NCI-H1436 treated with DMSO at 0.1 percent for 48 hours (cell line): ENCODE measurements at places on chromosomes 1 and 21.

DNA sequence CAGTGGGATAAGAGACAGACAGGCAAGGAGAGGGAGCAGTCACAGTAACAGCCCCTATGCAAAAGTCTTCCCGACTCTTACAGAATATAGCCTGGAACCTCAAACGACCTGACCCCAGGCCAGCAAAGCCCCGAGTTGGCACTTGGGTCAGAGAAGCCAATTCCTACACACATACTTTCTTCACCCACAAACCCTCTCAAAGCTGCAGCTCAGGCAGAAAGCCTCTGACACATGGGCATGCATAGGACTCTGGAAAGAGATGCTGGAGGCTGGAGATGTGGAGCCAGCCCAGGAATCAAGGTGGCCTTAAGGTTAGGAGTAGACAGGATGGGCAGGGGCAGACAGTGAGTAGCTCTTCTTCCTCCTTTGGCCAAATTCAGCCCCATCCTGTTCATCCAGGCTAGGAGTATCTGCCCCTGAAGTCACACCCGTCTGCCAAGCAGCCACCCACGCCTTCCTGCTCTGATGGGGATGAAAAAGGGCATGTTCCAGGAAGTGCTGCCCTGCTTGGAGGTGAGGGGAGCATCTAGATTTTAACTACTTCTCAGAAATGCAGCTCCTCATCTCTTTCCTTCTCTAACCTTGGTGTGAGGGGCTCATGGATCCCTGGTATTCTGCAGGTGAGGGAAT lies 7.8 kb downstream of the SLC41A1 start:
- DNase-seq = no peak

DNA sequence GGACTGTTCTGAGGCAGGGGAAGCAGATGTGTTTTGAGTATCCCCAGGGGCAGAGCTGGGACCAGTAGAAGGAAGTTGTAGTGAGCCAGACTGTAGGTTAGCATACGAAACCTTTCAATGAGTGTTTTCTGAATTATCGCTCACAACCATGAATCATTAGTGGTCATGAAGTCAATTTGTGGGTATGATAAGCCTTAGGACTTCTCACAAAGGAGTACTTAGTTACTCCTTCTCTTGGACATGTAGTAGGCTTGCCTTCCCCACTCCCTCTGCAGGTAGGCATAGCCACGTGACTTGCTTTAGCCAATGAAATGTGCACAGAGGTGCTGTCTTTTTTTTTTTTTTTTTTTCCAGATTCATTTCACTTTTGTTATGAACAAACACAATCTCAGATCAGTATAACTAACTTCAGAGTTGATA lies 23.9 kb upstream of the FAAH start:
- no peak for DNase-seq

DNA sequence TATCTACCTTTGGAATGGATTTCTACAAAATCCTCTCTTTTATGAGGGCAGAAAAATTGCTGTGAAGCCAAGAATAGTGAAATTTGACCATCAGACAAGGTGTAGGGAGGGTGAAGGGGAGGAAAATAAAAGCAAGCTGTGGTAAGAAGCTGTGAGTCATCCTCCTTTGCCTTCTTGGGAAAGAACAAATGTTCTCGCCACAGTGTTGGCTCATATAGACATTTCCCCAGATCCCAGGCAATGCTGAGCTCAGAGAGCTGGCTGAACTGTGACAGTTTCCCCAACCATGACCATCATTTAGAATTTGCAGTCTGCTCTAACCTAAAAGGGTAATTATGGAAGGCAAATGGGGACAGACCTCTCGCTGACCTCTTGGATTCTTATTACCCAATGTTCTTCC lies 235.4 kb downstream of the PBX1 start:
- no peak for DNase-seq

- DNase-seq = no peak
Measured at GRCh38 chr1:208174731-208175507, 69.3 kb downstream of the PLXNA2 start.

GRCh38 chr1:167717351-167717750 lies 4.4 kb upstream of the MPZL1 start:
- DNase-seq = no peak

DNA sequence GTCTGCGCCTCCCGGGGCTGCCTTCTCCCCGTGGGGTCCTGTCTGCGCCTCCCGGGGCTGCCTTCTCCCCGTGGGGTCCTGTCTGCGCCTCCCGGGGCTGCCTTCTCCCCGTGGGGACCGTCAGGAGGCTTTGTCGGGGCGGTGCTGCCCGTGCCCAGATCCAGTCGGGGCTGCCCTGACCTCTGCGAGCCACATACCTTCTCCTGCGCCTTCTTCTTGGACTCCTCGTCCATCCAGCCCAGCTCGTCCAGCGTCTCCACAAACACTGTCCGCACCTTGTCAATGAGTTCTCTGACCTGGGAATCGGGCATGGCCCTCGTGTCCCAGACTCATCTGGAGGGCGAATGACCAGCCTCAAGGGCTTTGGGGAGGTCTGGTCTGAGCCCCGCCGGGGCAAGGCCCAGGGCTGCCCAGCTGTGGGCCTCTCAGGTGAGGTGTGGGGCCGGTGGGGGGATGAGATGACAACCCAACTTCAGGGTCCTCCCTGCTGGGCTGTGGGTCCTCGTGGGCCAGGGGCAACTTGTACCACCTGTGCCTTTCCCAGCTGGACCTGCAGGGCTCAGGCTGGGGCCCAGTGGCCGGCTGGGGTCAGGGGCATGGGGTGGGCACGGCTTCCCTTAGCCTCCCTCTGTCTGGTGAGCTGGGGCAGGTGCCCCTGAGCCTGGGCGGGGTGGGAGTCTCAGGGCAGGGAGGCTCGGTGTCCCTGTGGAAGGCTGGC lies 9.4 kb downstream of the PRXL2B start:
- DNase-seq = no peak

DNA sequence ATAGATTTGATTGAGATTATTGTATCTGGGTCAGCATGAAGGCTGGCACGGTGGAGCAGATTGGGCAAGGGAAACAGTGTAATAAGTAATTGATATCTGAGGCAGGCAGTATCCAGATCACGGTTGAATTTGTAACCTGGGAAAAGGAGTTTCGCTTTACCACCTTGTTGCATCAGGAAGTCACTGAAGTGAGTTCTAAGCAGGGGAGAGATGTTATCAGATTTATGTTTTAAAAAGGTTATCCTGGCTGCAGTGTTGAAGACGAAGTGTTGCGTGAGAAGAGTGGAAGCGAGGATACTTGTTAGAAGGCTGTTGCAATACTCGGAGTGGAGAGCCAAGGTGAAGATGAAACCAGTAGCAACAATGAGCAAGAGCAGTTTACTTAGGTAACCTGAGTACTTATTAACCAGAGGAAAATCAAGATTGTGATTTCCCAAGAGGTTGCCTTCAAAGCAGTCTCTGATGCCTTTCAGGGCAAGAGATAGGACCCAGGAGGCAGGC lies 77.8 kb downstream of the LHX9 start:
- DNase-seq = no peak

DNA sequence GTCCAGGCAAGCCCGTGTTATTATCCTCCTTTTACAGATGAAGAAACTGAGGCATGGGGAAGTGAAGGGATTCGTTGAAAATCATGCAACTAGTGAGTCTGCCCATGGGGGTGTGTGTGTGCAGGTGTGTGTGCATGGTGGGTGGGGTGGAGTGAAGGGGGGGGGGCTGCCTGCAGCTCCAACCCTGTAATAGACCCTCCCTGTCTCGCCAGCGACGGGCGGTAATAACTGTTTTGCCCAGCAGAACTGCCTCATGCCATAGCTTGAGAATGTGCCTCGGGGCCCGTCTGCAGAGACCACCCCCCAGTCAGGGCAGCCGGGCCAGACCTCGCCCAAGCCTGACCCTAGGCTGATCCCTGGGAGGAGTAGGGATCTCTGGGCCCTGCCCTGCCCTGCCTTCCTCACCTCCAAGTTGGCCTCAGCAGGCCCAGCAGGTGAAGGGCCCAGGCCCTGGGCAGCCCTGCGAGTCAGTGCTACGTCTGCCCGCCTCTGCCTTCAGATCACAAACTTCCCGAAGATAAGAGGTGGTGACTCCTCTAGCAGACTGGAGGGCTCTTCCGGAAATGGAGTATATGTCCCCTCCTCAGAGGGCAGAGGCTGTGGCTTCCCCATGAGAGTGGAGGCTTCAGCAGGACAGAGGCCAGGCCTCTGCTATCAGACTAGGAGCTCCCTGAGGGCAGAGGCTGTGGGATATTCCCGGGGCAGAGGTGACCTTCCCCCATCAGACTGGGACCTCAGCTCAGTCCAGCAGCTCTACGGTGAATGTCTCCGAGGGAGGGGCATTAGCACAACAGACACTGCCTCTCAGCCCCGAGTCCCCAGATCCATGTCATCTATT lies 15.7 kb upstream of the EPHA2 start:
- no peak for DNase-seq

- no peak for DNase-seq
Measured at GRCh38 chr1:59593798-59594790, 220.7 kb upstream of the HOOK1 start.

DNA sequence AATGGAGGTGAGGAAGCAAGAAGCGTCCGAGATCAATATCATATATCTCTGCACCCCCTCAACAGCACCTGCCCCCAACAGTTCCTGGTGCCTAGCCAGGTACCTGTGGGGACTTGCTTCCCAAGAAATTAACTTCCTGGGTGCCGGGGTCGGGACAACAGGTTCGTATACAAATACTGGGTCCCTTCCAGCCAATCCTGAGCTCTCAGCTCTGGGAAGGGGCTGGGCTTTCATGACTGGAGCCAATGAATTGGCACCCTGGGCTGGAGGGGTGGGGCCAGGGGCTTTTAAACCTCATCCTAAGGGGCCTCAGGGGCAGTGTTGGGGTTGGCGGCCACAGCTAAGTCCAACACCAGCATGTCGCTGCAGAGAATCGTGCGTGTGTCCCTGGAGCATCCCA lies at the start of gene PADI3:
PADI3 (plus strand) TSS at position 318 of the 400 bp plus-strand sequence; CDS start at position 358, 40 bp downstream.
- no peak for DNase-seq

GRCh38 chr1:39170731-39171667 lies 33.5 kb upstream of the MACF1 start:
- DNase-seq = no peak

DNA sequence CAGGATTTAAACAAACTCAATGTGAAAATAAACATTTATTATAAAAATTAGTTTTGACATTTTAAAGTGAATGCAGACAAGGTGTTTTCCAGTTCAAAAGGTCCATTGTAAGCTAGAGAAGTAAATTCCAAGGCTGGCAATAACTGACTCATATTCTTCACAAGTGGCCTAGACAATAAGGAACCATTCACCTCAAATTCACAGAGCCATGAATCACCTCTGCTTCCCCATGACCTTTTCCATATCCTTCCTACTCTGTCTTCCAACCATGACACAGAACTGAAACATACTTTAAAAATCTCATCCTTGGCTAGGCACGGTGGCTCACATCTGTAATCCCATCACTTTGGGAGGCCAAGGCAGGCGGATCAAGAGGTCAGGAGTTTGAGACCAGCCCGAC lies 24.8 kb downstream of the F11R start:
- no peak for DNase-seq

DNA sequence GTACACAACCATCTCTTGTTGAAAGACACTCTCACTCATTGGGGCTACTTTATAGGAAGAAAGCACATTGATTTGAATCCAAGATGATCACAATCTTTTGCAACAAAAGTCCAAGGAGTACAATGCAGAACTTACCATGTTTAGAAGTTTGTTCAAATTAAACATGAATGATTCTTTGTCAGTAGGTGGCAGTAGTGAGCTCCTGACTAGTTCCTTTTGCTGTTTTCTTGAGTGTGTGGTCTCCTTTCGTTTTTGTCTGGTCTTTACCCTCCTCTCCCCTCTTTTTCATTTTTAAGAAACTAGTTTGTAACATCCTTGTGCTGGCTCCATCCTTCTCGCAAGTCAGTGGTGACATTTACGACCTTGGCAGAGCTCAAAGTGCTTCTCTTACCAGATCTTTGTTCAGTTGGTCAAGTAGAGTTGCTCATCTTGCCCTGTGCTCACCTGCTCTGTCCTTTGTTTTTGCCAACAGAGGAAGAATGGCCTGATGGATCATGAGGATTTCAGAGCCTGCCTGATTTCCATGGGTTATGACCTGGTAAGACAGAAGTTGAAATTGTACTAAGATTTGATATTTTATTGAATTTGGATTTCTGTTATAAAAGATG lies 35.7 kb upstream of the MTR start:
- DNase-seq = no peak

DNA sequence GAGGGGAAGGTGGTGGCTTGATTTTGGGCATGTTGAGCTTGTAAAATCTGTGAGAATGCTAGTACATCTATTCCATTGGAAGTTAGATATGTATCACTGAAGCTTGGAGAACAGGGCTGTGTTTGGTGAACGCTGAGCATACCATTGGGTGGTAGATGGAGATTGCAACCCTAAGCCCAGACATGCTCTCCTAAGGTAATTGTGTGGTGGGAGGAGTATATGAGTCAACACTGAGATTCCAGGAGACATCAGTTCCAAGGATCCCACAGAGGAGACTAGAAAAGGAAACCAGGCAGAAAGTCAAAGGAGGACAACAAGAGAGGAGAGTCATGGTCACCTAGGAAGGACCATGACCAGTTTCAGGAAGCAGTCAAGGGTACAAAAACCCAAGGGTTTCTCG lies 60.4 kb downstream of the KIF21B start:
- no peak for DNase-seq

- DNase-seq = no peak
Measured at GRCh38 chr1:30664103-30664755, 59.2 kb downstream of the MATN1 start.

DNA sequence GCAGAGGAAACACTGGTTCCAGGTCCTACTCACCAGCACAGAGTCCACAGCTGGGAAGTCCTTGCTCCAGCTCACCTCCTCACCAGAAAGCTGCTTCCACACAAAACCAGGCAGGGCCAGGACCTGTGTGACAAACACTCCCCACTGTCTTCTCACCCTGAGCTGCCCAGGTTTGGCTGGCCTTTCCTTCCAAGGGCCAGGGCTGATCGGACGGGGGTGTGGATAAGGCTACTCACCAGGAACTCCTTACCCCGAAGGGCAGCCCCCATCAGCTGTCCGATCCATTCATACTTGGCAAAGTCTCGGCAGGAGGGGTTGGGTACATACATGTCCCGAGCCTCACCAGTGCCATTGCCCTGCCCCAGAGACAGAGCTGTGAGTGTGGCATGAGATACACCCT lies 5.4 kb downstream of the HECTD3 start:
- no peak for DNase-seq

GRCh38 chr1:121458291-121459048 lies 273.7 kb downstream of the SRGAP2C start:
- no peak for DNase-seq

GRCh38 chr1:192010406-192010805 lies 147.9 kb upstream of the RGS18 start:
- DNase-seq = no peak

DNA sequence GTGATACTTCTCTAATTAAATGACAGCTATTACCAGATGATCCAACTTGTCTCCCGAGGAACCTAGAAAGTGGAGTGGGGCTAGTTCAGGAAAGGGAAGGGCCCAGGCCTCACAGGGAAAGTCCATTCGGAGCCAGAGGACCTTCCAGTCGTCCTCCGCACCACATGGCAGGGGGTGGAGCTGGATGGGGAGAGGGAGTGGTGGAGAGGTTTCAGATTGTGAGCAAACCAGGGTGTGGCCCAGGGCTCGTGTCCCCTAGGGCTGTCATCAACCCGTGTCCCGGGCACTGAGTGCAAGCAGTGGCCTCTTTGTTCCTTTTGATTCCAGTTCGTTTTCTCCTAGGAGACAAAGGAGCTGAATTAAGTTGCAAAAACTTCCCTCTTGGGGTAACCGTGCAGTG lies 114.9 kb downstream of the HUNK start:
- no peak for DNase-seq
